Left renal pelvis (tissue), 4 donors: ENCODE measurements at places on chromosomes 13 and 19.

DNA sequence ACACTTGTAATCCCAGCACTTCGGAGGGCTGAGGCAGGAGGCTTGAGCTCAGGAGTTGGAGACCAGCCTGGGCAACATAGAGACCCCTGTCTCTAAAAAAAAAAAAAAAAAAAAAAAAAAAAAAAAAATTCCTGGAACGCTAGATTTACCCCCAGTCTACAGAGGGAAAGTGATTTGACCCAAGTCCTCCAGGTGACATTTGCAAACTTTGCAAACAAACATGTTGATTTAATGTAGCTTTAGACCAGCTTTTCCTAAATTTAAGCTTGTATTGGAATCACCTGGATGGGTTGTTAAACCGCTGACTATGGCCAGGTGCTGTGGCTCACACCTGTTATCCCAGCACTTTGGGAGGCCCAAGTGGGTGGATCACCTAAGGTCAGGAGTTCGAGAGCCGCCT lies 8.4 kb downstream of the CPT1C start:
- DNase-seq: no peak

DNA sequence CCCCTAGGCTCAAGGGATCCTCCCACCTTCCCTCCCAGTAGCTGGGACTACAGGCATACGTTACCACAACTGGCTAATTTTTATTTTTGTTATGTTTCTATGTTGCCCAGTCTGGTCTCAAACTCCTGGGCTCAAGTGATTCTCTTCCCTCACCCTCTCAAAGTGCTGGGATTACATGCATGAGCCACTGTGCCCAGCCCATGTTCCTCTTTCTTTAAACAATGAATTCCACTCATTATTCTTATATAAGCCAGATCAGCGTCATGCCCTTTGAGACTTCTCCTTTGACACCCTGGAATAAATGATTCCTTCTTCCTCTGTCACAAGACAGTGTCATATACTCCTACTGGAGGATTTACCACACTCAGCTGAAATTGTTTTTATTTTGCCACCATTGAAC lies 519.9 kb upstream of the SPRY2 start:
- DNase-seq: no peak

DNA sequence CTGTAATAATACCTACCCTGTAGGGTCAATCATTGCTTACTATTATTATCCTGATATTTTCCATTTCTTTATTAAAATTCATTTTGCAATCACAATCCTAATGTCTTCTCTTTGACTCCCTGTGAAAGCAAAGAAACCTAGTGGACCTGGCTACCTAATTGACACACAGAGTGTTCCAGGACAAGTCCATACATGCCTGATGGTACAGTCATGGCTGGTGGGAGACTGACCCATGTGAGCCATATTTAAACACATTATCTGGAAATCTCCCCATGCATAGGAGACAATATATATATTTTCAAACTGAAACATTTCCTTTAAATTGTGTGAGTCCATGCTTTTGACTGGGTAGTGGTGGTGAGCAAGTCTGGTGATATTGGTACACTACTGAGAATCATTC lies 230.6 kb upstream of the DACH1 start:
- no peak for DNase-seq

DNA sequence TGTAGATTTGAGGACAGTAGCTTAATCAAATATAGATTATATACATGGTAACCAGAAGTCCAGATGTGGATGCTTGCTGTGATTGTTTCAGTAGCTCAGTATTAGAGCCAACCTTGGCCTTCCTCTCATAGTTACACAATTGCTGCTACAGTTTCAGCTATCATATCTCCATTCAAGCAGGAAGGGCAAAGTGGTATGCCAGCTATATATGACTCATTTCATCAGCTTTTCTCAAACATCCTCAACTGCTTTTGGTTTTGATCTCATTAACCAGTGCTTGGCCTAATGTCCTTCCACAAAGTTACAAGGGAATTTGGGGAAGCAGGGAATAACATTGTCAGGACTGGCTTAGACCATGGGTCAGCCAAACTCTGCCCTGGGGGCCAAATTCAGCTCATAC lies 73.0 kb upstream of the MAB21L1 start:
- DNase-seq: no peak

DNA sequence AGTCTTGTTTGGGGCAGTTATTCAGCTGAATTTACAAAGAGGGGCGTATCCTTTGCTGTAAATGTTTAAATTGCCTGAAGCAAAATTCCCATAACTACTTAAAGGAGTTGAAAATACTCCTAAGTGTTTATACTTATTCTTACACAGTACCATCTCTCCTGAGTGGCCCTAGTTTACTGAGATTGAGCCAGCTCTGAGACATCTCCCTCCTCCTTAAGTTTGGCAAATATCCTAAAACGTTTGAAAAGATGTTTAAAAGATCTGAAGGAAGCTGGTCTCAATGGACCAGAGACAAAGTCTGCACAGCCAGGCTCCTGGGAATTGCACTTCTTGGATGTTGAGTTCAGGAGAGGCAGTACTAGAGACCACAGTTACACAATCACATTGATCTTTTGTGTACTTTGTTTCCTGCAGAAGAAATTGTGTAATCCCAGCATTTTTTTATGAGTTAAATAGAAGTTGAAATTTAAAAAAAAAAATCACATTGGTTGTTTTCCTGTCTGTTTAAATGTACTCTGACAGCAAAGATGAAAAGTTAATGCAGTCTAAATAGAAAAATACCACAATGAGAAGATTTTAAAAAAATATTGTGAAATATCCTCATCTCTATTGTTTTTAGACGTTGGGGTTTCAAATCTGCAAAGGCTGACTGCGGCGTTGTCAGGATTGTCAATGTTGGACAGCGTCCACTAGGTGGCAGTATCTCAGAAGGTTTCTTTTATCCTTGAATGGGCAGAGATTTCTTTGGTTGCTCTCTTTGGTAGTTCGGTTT lies 20.7 kb downstream of the TNFSF11 start:
- peak; percentile 39 for DNase-seq

- no peak for DNase-seq
Measured at GRCh38 chr19:39038098-39038497, 5.7 kb upstream of the FBXO27 start.

GRCh38 chr13:63909726-63910375 lies 2494.2 kb upstream of the PCDH20 start:
- DNase-seq: no peak

GRCh38 chr13:21231426-21231940 lies 55.0 kb downstream of the MRPL57 start:
- DNase-seq: no peak

DNA sequence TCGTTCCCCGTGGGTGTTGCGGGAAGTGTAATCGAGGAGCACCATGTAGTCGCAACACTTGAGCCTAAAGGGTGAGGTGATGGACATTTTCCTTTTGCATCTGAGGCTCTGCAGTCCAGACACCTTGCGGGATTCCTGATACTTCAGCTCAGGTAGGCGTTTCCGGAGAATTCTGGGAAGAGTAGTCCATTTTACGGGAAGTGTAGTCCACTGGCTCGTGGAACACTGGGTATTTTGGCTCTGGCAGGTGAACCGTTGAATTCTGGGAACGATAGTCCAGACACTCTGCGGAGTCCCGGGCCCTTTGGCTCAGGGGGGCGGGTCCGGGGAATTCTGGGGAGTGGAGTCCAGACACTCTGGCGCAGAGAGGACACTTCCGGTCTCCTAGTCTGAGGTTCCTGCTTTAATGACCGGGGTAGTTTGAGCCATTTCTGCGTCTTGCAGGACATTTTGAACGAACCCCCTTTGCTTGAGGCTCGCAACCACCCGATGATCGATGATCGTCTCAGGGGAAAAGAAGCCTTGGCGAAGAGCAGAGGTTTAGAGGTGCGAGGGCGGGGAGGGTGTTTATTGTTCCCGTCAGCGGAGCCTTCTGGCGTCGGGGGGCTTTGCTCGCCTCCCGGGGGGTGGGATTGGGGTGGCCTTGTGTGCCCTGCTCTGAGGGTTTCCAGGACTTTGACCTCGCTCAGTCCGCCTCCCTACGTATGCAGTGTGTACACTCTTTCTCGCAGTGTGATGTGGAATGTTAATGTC lies at the start of gene ZNF223:
Gene ZNF223 (plus strand): TSS at position 387 of the 753 bp plus-strand sequence. CDS start 3,141 bp downstream, outside the sequence.
- peak; percentile 89 for DNase-seq

GRCh38 chr13:94176561-94176960 lies 302.9 kb downstream of the DCT start:
- no peak for DNase-seq

- no peak for DNase-seq
Measured at GRCh38 chr19:15169541-15170285, 31.1 kb downstream of the NOTCH3 start.

- no peak for DNase-seq
Measured at GRCh38 chr19:16121141-16121540, 9.5 kb downstream of the RAB8A start.

- DNase-seq: no peak
Measured at GRCh38 chr19:7506385-7507328, 9.2 kb upstream of the ZNF358 start.
